ENCODE measurements at places on chromosomes 6 and 20. TPM values are rescaled to one million over a fixed set of nuclear protein-coding genes. Genes with fewer than 3 reads are reported as not detected.

GRCh38 chr6:131731224-131731623 is 20.4 kb upstream of the CTAGE9 start:
- no peaks in the 10 kb centered on the region for H3K4me1 ChIP-seq
- H3K27ac ChIP-seq: no peak overlapping the region
- DNase-seq: no peak
- H3K27me3 ChIP-seq: no peaks in the 10 kb centered on the region
- no peaks in the 10 kb centered on the region for H3K36me3 ChIP-seq
- H3K4me3 ChIP-seq: no peak overlapping the region

- H3K4me3 ChIP-seq: no peak overlapping the region
- H3K27me3 ChIP-seq: no peaks in the 10 kb centered on the region
- no peak for DNase-seq
- no peak overlapping the region for H3K27ac ChIP-seq
Observed at GRCh38 chr6:56148488-56149186, 98.7 kb downstream of the COL21A1 start.

GRCh38 chr20:9149796-9150195 is 80.9 kb downstream of the PLCB4 start:
- no peaks in the 10 kb centered on the region for H3K36me3 ChIP-seq
- no peaks in the 10 kb centered on the region for H3K27me3 ChIP-seq
- DNase-seq: no peak
- no peak overlapping the region for H3K27ac ChIP-seq

The OTOR gene
- not detected for polyA plus RNA-seq

The ADGRF5 gene
- not detected for polyA plus RNA-seq

- H3K27ac ChIP-seq: no peak overlapping the region
- no peak overlapping the region for H3K4me3 ChIP-seq
- no peak for DNase-seq
- no peaks in the 10 kb centered on the region for H3K36me3 ChIP-seq
Observed at GRCh38 chr6:112841553-112842329, 494.6 kb downstream of the RFPL4B start.

- H3K36me3 ChIP-seq: no peaks in the 10 kb centered on the region
- H3K27ac ChIP-seq: no peak overlapping the region
- no peak overlapping the region for H3K4me3 ChIP-seq
- DNase-seq: no peak
- H3K4me1 ChIP-seq: no peaks in the 10 kb centered on the region
Observed at GRCh38 chr6:159595173-159595572, 97.9 kb downstream of the SOD2 start.

GRCh38 chr6:27130668-27131428 is 116.7 kb upstream of the PRSS16 start:
- H3K4me1 ChIP-seq: peaks cover 37% of the 10 kb centered on the region
- no peaks in the 10 kb centered on the region for H3K27me3 ChIP-seq
- no peak overlapping the region for H3K27ac ChIP-seq

GRCh38 chr6:146767632-146768031 is 168.9 kb downstream of the ADGB start:
- no peak for DNase-seq
- H3K27ac ChIP-seq: no peak overlapping the region
- no peak overlapping the region for H3K4me3 ChIP-seq
- H3K4me1 ChIP-seq: peaks cover 25% of the 10 kb centered on the region
- H3K27me3 ChIP-seq: no peaks in the 10 kb centered on the region
- no peaks in the 10 kb centered on the region for H3K36me3 ChIP-seq

DNA sequence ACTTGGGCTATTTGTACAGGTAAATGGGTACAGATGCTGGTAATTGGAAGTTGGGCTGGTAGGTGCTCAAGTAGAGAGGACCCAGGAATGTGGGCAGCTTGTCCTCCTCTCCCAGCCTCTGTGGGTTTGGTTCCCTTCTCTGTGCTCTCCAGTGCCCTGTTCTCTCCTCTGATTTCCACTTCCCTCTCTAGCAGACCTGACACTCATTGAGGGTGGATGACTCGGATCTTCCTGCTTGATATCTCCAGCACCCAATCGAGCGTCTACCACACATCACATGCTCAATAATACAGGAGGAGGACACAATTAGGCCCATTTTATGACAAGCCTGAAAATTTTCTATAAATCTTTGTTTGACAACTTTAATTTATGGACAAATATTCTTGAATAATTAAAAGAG is 23.7 kb downstream of the CST1 start:
- H3K27me3 ChIP-seq: no peaks in the 10 kb centered on the region
- H3K4me1 ChIP-seq: no peaks in the 10 kb centered on the region
- no peak overlapping the region for H3K27ac ChIP-seq
- no peak for DNase-seq
- no peak overlapping the region for H3K4me3 ChIP-seq
- H3K36me3 ChIP-seq: no peaks in the 10 kb centered on the region

The ZNF165 gene
- polyA plus RNA-seq: not detected

DNA sequence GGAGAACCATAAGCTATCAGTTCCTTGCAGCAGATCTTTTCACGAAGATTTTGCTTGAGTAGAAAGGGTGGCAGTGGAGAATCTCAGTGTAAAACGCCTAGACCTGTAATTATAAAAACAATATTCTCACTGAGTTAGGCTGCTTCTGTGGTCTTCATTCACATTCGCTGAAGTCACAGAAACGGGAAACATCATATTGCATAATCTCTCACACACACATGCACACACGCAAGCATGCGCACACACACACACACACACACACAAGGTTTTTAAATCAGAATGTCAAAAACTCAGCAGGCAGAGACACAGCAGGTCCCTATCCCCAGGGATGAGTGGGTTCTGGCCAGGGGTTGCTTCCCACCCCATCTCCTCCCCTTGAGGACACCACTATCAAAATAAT is 175.5 kb downstream of the ATXN1 start:
- peaks cover 34% of the 10 kb centered on the region for H3K4me1 ChIP-seq
- no peaks in the 10 kb centered on the region for H3K27me3 ChIP-seq
- peaks cover 12% of the 10 kb centered on the region for H3K36me3 ChIP-seq
- peak; percentile 87 for DNase-seq

The TCF15 gene
- polyA plus RNA-seq: not detected

GRCh38 chr6:119720160-119720559 is 370.6 kb upstream of the MAN1A1 start:
- peaks cover 8% of the 10 kb centered on the region for H3K4me1 ChIP-seq
- no peaks in the 10 kb centered on the region for H3K27me3 ChIP-seq
- H3K36me3 ChIP-seq: no peaks in the 10 kb centered on the region

The LTB gene
- polyA plus RNA-seq: 28.3 TPM

DNA sequence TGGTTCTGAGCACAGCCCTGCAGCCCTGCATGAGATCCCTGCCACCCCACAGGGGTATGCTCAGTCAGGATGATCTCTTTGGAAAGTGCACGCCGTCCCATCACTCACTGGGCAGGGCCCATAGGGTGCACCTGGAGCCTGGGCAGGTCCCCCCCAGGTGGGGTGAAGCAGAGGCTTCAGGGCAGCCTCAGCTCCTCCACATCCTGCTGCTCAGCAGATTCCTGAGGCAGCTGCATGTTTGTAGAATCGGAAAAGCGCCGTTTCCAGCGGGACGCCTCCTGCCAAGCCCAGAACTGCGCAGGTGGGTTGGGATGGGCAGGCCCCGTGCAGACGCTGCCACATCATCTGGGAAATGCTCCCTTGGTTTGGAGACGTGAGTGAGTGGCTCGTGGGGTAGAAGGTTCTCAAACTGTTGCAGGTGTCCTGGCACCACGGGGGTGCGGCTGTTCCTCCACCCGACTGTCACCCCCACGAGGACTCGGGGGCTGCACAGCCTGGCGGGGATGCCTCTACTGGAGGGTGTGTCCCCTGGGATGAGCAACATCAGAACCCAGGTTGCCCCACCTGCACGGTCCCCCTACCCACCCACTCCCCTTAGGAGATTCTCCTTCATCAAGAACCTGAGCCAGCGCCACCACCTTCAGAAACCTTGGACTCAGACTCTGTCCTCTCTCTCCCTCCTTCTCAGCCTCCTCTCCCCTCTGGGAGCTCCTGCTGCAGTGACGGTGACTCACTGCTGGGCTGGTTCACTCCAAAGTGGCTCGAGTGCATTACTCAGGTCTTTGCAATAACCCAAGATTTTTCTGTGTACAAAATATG is 334.1 kb downstream of the TAF4 start:
- H3K27me3 ChIP-seq: no peaks in the 10 kb centered on the region
- no peak overlapping the region for H3K27ac ChIP-seq
- H3K36me3 ChIP-seq: no peaks in the 10 kb centered on the region
- no peak overlapping the region for H3K4me3 ChIP-seq
- no peaks in the 10 kb centered on the region for H3K4me1 ChIP-seq

DNA sequence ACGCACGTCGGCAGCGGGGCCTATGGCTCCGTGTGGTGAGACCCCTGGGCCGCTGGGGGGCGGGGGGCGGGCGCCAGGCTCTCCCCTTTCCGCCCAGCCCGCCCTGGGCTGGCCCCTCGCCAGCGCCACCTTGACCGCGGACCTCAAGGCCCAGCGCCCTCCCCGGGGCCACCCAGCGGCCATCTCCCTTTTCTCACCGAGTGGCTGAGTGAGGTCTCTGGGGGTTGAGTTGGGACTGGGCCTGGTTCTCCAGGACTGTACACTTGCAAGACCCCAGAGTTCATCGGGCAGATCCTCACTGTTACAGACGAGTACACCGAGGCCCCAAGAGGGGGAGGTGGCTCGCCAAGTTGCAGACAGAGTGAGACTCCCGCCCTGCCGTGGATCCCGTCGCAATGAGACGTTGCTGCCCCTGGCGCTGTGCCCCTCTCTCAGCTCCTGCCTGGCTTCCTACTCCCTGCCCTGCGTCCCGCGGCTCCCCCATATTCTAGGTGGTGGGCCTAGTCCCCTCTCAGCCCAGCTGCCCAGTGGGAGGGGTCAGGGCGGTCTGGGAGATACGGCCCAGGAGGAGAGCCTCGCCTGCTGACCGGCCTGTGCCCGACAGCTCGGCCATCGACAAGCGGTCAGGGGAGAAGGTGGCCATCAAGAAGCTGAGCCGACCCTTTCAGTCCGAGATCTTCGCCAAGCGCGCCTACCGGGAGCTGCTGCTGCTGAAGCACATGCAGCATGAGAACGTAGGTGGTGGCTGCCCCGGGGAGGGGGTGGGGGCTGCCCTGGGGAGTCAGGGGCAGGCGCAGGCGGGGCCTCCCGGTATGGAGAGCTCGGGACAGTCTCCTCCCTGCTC is 576 bp downstream of the MAPK13 start:
- peak; percentile 26 for DNase-seq
- H3K4me3 ChIP-seq: peak overlapping the region; percentile 30
- peaks cover 5% of the 10 kb centered on the region for H3K27me3 ChIP-seq
- peaks cover 52% of the 10 kb centered on the region for H3K4me1 ChIP-seq
- H3K27ac ChIP-seq: peak overlapping the region; percentile 27

The FANCE gene
- polyA plus RNA-seq: 1.8 TPM

The MYO6 gene
- polyA plus RNA-seq: not detected

The TSHZ2 gene
- not detected for polyA plus RNA-seq

GRCh38 chr6:136963259-136963658 is 41.2 kb downstream of the SLC35D3 start:
- H3K36me3 ChIP-seq: no peaks in the 10 kb centered on the region
- no peak overlapping the region for H3K27ac ChIP-seq

GRCh38 chr6:90220273-90220672 is 76.4 kb downstream of the BACH2 start:
- no peaks in the 10 kb centered on the region for H3K36me3 ChIP-seq
- peaks cover 8% of the 10 kb centered on the region for H3K4me1 ChIP-seq
- no peak overlapping the region for H3K27ac ChIP-seq
- no peak overlapping the region for H3K4me3 ChIP-seq

- no peaks in the 10 kb centered on the region for H3K36me3 ChIP-seq
- H3K4me1 ChIP-seq: peaks cover 14% of the 10 kb centered on the region
- no peak overlapping the region for H3K4me3 ChIP-seq
- H3K27ac ChIP-seq: no peak overlapping the region
Observed at GRCh38 chr6:105949869-105950268, 136.3 kb upstream of the PRDM1 start.

DNA sequence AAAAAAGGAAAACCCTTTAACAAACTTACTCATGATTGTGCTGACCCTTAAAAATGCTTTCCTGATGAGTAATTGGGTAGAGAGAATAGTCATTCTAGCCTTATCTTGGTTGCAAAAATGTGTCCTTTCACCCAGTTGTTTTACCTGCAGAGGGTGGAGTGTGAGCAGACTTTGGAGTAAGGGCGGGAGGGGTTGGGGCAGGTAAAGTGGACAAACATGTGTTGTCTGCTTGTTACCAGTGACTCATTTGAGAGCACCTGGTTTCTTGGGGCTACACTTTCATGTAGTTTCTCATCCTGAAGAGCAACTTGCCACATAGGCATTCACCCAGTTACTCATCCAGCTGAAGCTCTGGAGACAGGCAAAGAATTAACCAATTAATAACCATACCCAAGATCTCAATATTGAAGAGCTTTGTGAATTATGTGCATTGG is 121.1 kb downstream of the TNFRSF21 start:
- H3K4me3 ChIP-seq: no peak overlapping the region
- no peaks in the 10 kb centered on the region for H3K27me3 ChIP-seq
- no peak for DNase-seq
- H3K27ac ChIP-seq: no peak overlapping the region
- no peaks in the 10 kb centered on the region for H3K4me1 ChIP-seq

Data from CD14-positive monocyte (primary cell).